ENCODE measurements at places on chromosomes 5 and 9.

GRCh38 chr9:15837079-15837679, 284.3 kb downstream of the CCDC171 start:
- peak; percentile 86 for DNase-seq

- DNase-seq: no peak
These were observed 58.4 kb downstream of the HMHB1 start for GRCh38 chr5:143870362-143870761.

GRCh38 chr5:11737010-11737409, 167.2 kb downstream of the CTNND2 start:
- no peak for DNase-seq

DNA sequence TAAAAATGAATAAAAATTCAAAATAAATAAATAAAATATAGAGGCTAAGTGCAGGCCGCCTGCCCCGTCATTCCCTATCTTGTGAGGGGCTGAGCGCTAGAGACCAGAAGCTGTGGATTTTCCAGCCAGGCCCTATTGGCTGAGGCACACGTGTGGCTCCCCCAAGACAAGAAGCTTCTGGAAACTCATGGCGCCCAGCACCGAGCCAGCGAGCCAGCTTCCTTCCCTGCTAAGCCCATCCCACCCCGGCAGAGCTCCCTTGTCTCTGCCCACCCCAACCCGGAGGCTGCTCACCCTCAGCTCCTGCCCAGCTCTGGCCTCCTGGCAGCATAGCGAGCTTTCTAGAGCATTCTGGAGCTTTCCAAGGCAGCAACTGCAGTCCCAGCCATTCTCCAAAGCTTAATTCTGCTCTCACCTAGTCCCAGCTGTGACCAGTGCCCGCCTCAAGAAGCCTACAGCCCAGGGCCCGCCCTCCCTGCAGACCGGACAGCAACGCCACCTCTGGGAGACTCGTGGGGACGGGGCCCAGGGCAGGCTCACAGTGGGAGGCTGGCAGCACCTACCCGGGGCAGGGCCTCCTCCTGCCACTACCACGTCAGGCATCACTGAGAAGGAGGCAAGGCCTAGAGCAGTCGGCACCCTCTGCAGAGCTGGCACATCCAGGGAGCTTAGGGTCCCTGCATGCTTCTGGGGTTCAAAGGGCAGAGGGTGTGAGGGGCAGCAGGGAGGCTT, 23.2 kb upstream of the TMEM250 start:
- DNase-seq: no peak

GRCh38 chr5:68431186-68431585, 215.6 kb downstream of the PIK3R1 start:
- DNase-seq: no peak

DNA sequence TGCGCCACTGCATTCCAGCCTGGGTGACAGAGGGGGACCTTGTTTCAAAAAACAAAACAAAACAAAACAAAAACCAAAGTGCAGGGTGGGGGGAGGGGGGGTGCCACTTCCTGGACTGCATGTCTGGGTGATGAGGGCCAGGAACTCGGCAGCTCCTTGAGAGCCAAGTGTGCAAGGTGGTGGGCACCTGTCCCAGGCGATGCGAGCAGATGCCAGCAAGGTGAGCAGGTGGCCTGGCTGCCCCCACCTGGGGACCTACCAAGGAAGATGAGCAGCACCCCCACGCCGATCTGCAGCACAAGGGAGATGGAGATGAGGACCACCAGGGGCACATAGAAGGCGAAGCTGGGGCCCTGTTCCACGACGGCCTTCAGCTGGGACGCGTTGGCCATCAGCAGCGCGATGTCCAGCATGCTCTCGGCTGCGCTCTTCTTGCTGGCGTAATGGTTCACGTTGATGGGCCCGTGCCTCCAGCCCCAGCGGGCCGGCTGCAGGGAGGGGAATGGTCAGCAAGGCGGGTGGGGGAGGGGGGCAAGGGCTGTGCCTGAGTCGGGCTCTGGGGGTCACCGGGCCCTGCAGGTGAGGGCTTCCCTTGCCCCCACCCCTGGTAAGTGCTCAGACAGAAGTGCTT, 7.8 kb downstream of the NINJ1 start:
- DNase-seq: no peak

DNA sequence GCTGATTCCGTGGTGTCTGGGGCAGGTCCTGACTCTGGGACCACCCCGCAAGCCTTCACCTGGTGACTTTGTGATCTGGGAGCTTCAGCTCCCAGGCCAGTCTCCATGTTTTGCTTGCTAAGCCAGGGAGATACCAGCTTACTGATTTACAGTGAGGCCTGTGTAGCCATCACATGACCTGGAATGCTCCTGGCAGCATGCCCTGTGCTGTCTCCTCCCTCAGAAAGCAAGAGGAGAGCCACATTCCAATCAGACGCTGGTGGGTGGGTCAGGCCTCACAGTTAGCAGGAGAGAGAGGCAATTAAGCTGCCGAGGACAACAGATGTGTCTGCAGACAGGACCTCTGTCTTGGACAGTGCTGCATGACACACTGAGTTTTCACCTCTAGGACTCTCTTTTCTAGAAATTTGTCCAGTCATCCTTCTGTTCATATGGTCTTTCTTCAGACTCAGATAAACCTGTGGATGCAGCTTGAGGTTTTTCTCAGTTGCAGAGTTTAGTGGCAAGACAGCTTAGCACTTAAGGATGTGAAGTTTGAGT, 24.4 kb upstream of the GRPEL2 start:
- DNase-seq: peak; percentile 11

- DNase-seq: no peak
These were observed 138.0 kb downstream of the CAAP1 start for GRCh38 chr9:26754509-26755164.

GRCh38 chr5:107092695-107093094, 578.0 kb downstream of the EFNA5 start:
- peak; percentile 62 for DNase-seq

All from RKO (cell line).